Stimulated activated naive CD8-positive, alpha-beta T cell treated with anti-CD3 and anti-CD28 coated beads, Interleukin-15, Interleukin-2, amounts not matched to agents 100 U/mL and 50 U/mL, for 24 hours (primary cell): ENCODE measurements at places on chromosomes 2 and 18.

DNA sequence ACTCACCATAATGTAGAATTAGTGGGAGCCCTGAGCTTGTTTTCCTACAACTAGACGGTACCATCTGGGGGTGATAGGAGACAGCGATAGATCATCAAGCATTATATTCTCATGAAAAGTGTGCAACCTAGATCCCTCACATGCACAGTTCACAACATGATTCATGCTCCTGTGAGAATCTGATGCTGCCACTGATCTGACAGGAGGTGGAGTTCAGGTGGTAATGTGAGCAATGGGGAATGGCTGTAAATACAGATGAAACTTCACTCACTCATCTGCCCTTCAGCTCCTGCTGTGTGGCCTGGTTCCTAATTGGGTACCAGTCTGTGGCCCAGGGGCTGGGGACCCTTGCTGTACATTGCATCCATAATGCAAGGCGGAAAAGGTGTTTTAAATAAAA, 60.7 kb downstream of the USP34 start:
- no peak for DNase-seq

DNA sequence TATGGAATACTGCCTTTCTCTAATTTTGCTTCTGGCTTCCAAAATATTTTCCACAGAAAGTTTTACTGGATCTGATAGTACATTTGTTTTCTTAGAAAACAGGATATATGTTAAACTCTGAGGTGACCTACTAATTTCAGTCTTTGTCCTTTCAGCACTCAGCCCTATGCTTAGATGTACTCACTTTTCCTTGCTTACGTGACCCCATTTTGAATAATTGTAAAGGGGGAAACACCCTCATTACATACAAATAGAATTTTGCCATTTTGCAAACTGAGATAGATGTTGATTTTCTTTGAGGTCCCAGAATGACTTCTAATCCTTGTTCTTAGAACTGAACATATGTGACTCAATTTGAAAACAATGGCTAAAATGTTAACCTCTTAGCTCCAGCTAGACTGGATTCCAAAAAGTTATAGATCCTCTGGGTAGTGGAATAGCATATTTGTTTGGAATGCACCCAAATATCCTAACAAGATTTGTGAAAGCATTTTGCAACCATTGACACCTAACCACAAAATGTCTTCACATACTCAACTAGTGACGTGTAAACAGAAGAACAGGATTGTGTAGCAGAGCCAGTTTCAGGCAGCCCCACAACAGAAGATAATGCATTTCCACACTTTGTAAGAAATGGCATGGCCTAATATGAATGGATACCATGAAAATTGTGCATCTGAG, 44.8 kb upstream of the EHBP1 start:
- no peak for DNase-seq

DNA sequence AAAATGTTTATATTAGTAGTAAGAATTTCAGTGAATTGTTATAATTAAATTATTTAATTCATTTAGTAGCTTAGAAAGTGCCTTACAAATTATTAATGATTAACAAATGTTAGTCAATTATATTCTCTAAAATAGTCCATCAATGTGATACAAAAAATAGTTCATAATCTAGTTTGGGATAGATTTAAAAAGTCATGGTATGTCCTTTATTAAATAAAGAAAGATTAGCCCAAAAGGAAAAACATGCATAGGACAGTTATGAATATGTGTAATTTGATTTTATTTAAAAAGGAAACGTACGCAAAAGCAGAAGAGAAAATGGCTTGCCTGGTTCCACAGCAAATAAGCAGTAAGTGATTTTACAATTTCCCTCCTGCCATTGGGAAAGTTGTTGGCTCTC, 768.5 kb downstream of the TRIB2 start:
- DNase-seq, result no peak

DNA sequence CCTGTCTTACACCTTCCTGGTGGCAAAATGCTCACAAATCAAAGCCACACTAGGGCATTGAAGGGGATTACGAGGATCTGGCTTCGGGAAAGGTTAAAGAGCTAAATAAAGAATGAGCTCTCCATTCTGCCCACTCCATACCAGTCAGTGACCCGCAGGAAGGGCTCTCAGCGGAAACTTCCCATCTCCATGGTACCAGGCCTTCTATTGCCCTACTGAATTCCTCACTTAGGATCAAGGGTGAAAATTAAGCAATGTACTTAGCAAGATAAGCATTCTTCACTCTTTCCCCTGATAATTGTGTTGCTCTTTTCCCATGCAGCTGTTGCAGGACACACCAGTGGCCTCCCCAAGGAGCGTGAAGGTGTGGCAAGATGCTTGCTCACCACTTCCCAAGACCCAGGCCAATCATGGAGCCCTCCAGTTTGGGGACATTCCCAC, 75.6 kb upstream of the TTC39C start:
- DNase-seq, result no peak

- no peak for DNase-seq
These were observed 55.4 kb downstream of the BOLA3 start for GRCh38 chr2:74092275-74092674.

DNA sequence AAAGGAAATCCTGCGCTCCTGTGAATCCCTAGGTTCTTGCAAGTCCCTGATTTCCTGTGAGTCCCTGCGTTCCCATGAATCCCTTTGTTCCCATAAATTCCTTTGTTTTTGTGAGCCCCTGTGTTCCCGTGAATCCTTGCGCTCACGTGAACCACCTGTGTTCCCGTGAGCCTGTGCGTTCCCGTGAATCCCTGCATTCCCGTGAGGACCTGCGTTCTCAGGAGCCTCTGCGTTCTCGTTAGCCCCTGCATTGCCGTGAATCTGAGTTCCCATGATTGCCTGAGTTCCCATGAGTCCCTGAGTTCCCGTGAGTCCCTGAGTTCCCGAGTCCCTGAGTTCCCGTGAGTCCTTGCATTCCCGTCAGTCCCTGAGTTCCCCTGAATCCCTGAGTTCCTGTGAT, 71.5 kb downstream of the SNTG2 start:
- DNase-seq, result no peak

- DNase-seq, result no peak
These were observed 38.3 kb upstream of the PEX13 start for GRCh38 chr2:60979231-60979630.

GRCh38 chr18:33805592-33805991, 227.6 kb downstream of the ASXL3 start:
- DNase-seq, result no peak

- no peak for DNase-seq
These were observed 38.0 kb downstream of the PPP3R1 start for GRCh38 chr2:68214381-68214780.

DNA sequence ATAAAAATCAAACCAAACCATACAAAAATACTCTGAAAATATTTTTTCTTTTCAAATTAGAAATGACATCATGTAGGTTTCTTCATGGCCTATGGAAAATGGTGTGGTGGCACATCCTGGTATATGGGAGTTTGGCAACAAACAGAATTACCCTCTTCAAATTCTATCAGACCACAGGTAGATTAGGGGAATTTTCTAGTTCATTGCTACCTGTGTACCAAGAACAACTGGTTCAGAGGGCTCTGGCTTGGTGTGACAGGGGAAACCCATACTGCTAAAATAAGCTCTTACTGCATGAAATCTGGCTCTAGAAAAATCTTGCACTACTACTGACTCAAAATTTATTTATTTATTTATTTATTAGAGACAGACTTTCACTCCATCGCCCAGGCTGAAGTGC, 63.4 kb upstream of the PELI1 start:
- DNase-seq, result no peak

DNA sequence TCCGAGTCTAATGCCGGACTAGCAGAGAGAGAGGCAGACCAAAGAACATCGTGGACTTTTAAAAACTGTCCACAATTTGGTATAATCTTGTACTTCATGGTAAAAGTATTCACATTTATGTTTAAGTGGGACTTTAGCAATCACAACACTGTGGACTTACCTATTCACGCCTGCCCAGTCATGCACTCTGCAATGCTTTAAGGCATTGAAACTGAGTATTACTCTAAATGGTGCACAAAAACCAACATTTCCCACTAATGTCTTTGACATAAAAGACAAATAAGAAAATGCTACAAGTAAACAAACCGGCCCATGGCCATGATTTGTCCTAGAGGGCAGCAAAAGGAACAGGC, 91.3 kb downstream of the ACVR1 start:
- DNase-seq, result no peak

- no peak for DNase-seq
These were observed 6.1 kb upstream of the NCL start for GRCh38 chr2:231470246-231470900.

GRCh38 chr18:53701697-53702096, 522.8 kb downstream of the MBD2 start:
- DNase-seq, result no peak

DNA sequence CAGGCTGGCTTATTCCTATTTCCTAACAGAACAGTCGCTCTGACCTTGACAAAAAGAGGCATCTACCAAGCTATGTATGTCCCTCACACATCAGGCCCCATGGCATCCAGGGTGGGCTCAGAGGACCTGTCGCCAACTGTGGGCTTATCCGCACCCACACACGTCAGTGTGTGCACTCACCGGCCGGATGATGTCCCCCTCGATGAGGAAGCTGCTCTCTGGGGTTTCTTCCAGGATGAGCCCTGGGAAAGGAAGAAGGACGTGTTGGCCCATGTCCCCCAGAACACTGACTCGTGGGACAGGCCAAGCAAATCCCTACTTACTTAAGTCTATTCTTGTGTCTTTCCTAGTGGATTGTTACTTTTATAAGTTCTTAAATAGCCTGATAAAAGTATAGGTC, 3.1 kb downstream of the ASTL start:
- no peak for DNase-seq

DNA sequence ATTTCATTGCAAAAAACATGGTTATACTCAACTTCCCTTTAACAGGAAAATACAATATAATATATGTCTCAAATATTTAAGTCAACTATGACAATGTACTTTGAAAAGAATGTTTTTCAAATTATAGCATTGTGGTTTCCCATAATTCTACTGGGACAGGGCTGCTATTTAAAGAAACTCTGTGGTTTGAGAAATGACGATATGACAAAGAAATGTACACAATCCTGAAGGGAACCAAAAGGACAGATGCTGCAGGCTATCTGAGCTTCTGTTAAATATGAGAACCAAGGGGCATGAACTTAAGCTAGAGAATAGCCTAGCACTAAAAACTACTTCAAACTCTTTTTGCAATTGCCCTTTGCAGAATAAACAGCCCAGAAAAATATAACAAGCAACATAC, 415.9 kb downstream of the GRB14 start:
- DNase-seq, result no peak

DNA sequence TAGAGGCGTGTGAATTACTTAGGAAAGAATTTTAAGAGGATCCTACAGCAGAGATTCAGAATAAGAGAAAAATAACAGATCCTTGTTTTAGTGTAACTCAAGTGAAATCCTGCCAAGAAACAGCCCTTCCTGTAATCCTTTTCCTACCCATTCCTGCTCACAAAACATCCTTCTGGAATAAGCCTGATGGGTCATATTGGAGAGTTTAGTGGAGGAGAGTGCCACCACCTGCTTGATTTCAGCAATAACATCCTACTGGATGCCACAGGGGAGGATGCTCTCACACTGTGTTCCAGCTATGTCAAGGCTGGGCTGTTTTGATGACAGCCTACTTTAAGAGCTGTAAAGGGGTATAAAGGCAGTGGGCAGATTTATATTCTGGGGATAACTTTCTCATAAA, 54.8 kb upstream of the CCDC178 start:
- DNase-seq, result no peak

GRCh38 chr2:14941151-14941631, 308.7 kb downstream of the LRATD1 start:
- DNase-seq, result no peak
